ENCODE measurements at places on chromosomes 12 and 14.

DNA sequence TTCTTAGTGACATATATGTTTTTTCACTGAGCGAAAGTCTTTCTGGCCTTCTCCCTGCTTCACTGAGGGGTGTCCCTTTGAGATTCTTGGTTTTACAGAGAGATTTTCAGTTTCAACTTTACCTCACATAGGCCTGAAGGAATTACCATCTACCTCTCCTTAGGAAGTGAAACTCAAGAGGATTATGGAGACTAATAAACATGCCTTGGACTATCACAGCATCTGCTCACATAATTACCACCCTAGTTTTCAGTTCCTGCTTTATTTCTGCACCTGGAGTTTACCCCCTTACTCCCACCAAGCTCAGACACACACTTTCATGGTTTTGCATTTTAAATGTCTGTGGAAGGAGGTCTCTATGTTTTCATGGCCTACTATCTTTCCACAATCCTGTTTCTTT, 118.3 kb upstream of the SCAF11 start:
- no peak for DNase-seq

- DNase-seq: no peak
These were observed 389.2 kb downstream of the EGLN3 start for GRCh38 chr14:33561488-33562175.

GRCh38 chr12:127025545-127025944, 1241.4 kb upstream of the TMEM132C start:
- DNase-seq: no peak

DNA sequence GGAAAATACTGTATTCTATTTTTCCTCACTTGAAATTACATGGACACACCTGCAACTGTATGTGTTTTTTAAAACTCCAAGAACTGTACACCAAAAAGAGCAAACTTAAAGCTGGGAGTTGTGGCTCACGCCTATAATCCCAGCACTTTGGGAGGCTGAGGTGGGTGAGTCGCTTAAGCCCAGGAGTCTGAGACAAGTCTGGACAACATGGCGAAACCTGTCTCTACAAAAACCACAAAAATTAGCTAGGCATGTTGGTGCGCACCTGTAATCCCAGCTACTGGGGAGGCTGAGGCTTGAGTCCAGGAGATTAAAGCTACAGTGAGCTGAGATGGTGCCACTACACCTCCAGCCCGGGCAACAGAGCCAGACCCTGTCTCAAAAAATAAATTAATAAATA, 95.9 kb downstream of the SINHCAF start:
- DNase-seq: no peak

DNA sequence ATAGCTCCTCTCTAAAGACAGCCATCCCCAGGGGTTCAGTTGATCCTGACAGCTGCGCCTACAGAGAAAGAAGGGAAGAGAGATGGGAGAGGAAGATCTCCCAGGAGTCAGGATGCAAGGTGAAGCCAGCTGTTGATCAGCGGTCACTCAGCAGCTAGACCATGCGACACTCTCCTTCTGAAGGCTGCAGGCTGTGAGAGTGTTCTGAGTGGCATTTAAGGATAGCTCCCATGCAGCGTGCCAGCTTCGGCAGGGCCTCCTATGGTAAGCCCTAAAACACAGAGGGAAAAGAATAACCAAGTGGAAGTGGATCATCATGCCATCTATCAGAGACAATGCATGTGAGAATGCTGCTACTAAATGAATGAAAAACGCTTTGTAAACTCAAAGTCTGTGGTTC, 197.9 kb upstream of the NUDT4 start:
- no peak for DNase-seq

GRCh38 chr12:114898159-114898558, 214.2 kb upstream of the TBX3 start:
- no peak for DNase-seq

- DNase-seq: no peak
These were observed 159.0 kb downstream of the HELB start for GRCh38 chr12:66461331-66461730.

GRCh38 chr12:51160814-51161459, 12.0 kb downstream of the TFCP2 start:
- DNase-seq: no peak

DNA sequence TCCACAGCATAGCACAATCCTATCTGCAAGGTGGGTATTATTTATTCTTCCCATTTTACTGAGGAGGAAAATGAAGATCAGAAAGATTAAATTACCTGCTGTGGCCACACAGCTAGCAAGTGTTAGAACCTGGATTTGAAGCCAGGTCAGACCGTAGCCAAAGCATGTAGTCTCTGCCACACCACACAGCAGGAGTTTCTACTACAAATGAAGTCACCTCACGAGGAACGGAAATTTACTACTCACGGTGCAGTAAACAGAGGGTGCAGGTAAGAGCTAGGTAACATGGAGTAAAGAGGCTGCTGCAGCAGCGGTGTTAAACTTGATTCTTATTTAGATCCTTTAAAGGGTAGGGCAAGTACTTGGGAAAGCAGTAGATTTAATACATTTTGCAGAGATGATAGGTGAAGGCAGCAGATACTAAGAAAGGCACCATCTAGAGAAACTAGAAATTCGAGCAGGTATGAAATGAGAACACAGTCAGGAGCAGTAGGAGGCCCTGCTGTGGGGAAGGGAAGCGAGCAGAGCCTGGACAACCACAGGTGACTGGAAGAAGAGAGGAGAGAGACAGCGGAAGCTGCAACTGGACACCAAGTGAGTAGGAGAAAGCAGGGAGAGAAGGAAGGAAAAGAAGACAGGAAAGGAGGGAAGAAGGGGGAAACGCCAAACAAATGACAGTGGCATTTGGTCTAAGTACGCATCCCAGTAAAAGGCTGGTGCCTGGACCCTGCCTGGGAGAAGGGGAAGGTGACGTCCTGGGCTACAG, 21.5 kb downstream of the SPTB start:
- no peak for DNase-seq

DNA sequence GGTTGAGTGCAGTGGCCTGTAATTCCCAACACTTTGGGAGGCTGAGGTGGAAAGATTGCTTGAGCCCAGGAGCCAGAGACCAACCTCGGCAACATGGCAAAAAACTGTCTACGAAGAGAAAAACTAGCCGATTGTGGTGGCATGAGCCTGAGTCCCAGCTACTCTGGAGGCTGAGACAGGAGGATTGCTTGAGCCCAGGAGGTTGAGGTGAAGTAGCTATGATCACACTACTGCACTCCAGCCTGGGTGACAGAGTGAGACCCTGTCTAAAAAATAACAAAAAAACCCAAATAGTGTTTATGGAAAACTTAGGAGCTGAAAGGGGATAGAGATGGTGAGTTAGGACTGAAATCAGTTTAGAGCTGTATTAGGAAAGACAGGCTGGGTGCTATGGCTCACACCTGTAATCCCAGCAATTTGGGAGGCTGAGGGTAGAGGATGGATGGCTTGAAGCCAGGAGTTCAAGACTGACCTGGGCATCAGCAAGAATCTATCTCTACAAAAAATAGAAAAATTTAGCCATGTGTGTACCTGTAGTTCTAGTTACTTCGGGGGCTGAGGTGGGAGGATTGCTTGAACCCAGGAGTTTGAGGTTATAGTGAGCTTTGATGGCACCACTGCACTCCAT, 9.7 kb downstream of the PNN start:
- DNase-seq: no peak

DNA sequence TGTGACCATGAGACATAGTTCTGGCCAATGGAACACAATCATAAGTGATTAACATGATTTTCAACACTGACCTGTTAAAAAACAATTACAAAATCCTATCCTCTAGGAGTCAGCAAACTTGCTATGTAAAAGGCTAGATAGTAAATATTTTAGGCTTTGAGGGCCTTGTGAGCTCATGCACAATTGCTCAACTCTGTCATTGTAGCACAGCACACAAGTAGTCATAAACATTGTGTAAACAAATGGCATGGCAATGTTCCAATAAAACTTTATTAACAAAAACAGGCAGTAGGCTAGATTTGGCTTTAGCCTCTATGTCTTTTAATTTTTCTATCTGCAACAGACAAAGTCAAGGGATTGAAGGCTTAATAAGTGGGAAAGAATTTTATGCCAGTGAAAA, 350.7 kb downstream of the C12orf50 start:
- DNase-seq: no peak

DNA sequence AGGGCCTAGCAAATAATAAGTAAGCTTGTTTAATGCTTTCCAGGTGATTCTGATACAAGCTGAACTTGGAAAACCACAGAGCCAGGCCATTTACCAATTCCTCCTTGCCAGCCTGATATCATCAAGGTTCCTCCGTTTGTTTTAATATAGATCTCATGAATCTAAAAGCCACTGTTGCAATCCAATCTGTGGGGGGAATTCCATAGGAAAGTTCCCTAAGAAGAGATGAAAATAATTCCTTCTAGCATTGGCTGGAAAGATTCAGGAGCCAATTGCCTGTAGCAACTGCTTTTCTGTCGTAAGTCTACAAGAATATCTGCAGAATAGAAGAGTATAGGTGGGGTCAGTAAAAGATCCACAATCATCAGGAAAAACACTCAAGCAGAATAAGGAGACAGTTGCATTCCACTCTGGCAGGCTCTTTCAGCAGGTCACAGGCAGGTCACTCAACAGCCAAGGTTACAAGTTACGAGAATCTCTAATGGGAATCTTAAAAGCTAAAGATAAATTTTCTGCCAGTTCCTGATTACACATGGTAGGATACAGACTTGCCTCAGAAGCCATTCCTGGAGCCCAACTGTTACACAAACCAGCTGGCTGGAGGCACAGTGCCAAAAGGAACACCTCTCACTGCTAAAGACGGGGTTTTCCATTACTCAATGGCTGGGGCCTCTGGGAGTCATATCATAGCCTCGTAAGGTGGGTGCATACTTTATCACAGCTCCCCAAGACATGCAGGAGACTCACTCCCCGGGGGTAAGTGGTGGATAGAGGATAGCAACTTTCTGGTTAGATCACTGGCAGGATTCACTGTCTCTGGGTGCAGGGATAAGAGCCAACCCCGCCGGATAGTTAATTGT, 43.6 kb downstream of the FGD6 start:
- DNase-seq: no peak

DNA sequence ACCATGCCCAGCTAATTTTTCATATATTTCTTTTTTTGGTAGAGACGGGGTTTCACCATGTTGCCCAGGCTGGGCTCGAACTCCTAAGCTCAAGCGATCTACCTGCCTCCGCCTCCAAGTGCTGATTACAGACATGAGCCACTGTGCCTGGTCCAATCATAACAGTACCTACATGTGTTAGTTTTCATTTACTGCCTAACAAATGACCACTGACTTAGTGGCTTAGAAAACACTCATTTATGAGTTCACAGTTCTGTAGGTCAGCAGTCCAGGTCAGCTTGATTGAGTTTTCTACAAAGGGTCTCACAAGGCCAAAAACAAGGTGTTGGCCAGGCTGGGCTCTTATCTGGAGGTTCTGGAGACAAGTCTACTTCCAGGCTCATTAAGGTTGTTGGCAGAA, 60.6 kb downstream of the RNFT2 start:
- no peak for DNase-seq

- DNase-seq: no peak
These were observed 13.2 kb downstream of the TRIP11 start for GRCh38 chr14:92026548-92027190.

DNA sequence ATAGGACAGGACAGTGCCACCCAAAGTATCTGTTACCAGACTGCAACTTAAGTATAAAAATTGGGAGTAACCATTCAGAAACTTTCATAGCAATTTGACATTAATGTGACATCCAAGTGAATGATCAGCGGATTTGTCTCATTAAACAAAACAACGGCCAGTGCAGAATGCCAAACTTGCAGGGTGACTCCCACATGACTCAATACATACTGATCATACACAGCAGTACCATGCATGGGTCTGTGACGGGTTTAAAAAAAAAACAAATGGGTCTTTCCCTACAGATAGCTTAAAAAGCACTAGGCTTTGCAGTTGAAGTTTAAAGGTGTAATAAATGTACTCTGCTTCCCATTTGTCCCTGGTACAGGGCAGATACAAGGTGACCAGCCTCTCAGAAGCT, 116.6 kb downstream of the SLC35F4 start:
- no peak for DNase-seq

DNA sequence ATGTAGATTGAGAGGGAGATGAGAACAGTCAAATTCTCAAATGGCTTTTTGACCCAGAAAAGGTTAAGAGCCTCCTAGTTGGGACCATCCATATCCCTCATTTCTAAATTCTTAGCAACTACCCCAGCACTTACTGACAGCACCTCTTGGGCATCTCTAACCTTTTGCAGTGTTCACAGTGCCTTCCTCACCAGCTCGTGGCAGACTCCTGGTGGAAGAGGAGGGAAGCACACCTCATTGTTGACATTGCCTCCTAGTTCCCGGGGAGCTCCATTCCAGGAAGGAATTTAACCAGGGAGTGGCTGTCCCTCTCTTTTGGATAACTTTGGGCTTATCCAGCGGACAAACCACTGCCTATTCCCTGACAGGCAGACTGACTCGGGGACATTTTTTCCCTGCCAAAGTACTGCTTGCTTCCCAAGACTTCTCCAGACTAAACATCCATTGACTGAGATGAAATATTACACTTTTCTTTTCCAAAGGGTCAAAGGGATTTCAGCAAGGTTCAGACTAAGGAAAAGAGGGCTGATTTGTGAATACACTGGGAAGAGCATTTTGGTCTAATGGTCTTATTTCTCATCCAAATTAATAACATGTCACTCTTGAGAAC, 9.0 kb upstream of the OR6J1 start:
- no peak for DNase-seq

- DNase-seq: no peak
These were observed 32.7 kb downstream of the PARP2 start for GRCh38 chr14:20376071-20376588.

DNA sequence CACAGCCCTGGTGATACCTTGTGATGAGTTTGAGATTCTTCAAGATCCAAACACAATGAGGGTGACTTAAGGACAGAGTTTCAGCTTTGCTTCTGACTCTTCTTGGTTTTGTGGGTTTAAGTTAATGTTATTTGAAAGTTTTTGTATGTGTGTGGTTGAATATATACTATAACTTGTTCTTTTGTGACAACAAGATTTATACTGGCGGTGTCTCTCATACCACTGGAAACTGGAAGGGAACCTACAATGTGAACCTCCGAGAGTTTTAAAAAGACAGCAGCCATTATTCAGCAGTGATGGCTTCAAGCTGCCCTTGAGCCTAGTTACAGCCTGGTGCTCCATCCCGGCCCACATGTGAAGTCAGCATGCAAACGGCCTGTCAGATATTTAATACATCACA, 87.9 kb upstream of the IGF1 start:
- no peak for DNase-seq

- no peak for DNase-seq
These were observed 1.8 kb downstream of the INHBE start for GRCh38 chr12:57456737-57457490.

- no peak for DNase-seq
These were observed 42.6 kb downstream of the LIMA1 start for GRCh38 chr12:50240792-50241114.

DNA sequence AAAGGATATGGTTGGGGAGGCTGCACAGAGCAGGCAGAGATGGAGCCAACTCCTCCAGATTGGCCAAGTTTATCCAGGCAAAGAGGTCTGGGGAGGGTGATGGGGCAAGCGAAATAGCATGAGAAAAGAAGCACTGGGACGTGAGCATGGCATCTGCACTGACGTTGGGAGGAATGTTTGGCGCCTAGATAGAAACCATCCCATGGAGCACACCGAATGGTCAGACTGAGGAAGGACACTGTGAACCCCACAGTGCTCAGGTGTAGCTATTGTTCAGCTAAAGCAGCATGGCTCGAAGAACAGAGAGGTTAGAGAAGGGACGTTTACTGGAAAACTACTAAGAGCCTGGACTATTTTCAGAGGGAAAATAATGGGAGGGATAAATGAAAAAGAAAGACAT, 387.1 kb downstream of the EMP1 start:
- DNase-seq: no peak

GRCh38 chr12:108849660-108850059, 7.7 kb downstream of the SSH1 start:
- no peak for DNase-seq

- DNase-seq: no peak
These were observed 767 bp downstream of the YEATS4 start for GRCh38 chr12:69360348-69360672.

Data from stimulated activated CD8-positive, alpha-beta memory T cell treated with anti-CD3 and anti-CD28 coated beads, Interleukin-4, amount 100 ng/mL, for 1 hour (primary cell).